ENCODE measurements at places on chromosomes 12 and 14.

- no peak for DNase-seq
Measured at GRCh38 chr12:65016881-65017650, 104.0 kb downstream of the WIF1 start.

GRCh38 chr14:83799233-83799632 lies 1730.7 kb upstream of the FLRT2 start:
- no peak for DNase-seq

DNA sequence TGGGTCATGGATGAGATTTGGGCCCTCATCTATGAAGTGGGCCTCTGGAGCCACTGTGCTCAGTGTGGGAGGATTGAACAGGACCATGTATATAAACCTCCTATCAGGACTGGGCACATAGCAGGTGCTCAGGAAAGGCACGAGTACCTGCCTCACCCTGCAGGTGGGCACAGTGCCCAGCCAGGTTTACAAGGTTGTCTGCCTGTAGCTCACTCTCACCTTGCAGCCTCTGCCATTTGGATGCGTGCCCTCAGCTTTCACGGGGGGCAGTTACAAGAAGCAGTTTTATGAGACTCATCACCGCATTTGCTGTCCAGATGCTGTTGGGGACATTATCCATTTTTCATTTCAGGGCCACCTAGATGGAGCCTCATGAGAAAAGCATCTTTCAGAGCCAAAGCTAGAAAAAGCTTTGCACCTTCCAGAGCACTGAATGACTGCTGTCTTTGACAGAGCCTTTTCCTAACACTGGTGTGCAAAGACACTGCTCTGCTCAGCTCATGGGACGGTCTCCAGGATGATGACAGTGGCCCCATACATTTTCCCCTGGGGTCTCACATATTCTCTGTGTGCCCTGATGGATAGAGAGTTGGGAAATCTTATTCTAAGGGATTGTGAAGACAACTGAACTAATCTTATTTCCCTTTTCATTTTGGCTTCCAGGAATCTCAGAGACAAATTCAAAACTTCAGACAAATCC lies 327.5 kb upstream of the RTL1 start:
- no peak for DNase-seq

GRCh38 chr14:88476214-88476774 lies 78.5 kb downstream of the PTPN21 start:
- DNase-seq: no peak
